Stimulated activated CD4-positive, alpha-beta T cell treated with anti-CD3 and anti-CD28 coated beads, Interleukin-12 subunit alpha, Interleukin-12 subunit beta, amount 100 ng/mL, for 4 hours (primary cell): ENCODE measurements at places on chromosomes 13 and 19.

- no peak for DNase-seq
Measured at GRCh38 chr13:49443357-49443703, 534 bp downstream of the CAB39L start.

- no peak for DNase-seq
Measured at GRCh38 chr13:94800423-94800822, 88.1 kb upstream of the SOX21 start.

DNA sequence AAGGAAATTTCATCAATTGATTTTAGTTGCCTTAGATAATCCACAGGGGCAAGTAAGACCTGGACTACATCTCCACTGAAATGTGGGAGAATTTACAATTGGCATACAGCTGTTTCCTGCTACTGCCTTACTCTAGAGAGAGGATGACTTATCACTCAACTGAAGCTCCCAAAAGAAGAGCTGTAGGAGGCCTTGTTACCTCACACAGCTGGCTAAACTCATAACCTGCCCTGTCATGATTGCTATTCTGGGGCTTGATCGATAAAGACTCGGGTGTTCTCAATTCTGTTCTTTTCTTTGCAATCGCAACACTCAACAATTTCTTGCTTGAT, 1396.4 kb downstream of the EFNB2 start:
- no peak for DNase-seq

DNA sequence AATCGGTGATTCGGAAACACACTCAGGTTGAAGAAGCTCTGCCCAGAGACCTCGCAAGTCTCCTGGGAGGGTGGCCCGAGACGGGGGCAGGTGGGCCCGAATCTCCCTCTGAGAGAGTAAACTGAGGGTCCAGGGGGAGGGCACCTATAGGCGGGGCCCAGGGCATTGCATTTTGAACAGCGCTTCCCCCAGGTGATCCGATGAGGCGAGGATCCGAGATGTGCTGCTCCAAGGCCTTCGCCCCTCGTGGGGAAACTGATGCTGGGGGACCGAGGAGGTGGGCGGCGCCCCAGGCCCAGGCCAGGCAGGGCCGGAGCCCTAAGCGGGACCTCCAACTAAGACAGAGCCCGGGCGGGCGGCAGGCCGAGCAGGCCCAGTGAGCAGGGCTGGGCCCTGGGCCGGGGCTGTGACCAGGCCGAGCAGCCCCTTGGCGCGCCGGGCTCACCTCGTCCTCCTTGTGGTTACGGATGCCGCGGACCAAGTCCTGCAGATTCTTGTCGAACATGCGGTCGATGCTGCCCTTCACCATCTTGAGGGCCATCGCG, 500 bp downstream of the AP3D1 start:
- DNase-seq = no peak

DNA sequence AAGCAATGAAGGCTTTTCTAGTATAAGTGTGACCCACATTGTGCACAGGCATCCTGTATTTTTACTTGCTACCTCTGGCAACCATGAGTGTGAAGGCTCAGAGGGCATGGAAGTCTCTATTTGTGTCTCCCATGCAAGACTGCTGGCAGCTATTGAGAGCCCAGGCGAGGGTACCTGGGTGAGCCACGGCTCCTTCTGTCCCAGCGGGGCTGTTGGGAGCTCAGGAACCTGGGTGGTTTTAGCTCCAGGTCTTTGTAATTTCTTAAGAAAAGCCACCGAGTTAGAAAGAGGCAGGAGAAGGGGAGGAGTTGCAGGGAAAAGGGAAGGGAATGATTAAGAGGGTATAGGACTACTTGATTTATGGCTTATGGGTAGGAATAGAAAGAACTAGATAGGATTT, 190.4 kb upstream of the SOX1 start:
- no peak for DNase-seq

DNA sequence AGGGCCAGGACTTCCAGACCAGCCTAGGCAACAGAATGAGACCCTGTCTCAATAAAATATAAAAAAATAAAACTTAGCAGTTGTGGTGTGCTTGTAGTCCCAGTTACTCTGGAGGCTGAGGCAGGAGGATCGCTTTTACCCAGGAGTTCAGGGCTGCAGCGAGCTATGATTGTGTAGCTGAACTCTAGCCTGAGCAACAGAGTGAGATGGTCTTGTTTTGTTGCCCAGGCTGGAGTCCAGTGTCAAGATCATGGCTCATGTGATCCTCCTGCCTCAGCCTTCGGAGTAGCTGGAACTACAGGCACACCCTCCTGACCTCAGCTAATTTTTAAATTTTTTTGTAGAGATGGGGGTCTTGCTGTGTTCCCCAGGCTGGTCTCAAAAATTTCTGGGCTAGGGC, 4.3 kb upstream of the JUNB start:
- no peak for DNase-seq

DNA sequence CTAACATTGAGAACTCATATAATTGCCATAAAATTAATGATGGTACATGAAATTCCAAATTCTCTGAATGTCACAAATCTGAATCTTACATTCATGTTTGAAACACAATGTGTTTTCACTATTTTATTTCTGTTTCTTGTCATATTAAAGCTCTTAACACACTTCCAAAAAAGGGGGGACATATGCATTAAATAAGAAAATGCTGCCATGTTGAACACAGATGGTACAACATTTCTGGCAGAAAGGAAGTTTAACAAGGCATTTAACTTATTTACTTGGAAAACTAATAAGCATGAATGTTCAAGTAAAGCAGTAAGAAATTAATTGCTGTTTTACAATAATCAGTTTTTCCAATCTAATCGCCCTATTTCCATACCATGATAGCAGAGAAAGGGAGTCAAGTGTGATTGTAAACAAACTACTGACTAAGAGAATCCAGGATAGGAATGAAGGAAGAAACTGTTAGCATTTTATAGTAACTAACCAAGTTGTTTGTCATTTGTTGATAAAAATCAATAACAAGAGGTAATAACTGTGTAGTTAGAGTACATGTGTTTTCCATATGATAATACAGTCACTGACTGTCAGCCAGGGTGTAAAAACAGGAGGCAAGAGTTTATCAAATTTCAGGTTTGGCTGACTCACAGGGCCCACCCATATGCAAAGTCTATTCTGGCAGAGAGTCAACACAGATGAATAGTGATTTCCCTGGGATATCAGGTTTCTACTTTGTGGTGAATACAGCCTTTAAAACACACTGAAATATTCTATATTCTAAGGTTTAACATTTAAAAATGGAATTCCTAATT, 5.7 kb upstream of the FOXO1 start:
- DNase-seq = no peak

GRCh38 chr13:63088226-63088625, 1672.6 kb upstream of the PCDH20 start:
- DNase-seq = no peak

DNA sequence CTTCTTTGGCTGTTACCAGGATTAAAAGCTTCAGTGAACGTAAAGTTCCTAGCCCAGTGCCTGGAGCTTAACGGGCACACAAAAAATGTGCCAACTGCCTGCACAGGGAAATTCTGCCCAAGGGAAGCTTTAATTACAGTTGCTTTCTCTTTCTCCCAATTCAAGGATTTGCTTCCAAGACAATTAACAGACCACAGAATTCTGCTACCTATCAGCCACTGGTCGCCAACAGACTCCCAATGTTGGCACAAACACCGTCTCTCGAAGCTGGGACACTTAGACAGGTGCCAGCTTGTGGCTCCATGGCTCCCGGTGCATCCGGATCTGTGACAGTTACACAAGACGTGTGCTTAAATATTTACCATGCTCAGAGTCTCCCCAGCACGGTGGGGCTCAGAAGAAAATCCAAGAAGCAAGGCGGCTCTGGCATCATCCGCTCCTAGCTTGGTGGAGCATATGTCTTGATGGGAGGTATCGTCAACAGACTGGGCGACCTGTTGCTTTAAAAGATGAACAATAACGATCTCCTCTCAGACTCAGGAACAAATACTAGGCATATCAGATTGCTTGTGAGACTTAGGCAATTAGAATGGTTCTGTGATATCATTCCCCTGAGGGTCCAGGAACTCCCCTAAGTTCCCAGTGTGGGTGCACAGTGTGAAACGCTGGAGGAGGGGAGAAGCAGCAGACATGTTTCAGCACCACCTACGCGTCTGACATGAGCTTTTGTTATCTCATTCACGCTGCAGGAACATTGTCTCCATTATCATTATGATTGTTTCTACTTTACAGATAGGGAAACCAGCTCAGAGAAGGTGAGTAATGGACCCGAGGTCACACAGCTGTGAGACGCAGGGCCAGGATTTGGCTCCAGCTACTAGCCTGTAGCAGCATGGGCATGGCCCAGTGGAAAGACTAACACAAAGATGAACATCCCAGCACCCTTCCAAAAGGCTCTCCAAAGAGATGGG, 61.6 kb downstream of the ALOX5AP start:
- peak; percentile 23 for DNase-seq

- no peak for DNase-seq
Measured at GRCh38 chr19:42278452-42279154, 9.6 kb downstream of the CIC start.

DNA sequence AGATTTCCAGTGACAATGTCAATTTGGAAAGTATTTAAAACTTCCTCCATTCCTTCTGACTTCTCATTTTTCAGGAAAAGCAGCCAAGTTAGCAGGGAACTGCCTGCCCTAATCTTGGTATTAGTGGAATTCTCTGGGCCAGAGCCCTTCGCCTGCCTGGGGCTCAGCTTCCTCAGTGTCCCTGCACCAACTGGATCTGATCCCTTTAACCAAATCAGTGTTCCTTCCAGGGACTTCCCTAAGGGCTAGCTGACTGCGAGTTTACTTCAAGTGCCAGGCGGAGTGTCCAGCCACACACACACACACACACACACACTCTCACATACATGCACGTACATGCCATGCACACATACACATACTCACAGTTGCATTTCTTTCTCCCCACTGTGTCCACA, 20.0 kb downstream of the RAB20 start:
- DNase-seq = no peak

- no peak for DNase-seq
Measured at GRCh38 chr19:5893907-5894703, 9.5 kb downstream of the NDUFA11 start.

- no peak for DNase-seq
Measured at GRCh38 chr13:101594936-101595335, 142.5 kb downstream of the ITGBL1 start.

DNA sequence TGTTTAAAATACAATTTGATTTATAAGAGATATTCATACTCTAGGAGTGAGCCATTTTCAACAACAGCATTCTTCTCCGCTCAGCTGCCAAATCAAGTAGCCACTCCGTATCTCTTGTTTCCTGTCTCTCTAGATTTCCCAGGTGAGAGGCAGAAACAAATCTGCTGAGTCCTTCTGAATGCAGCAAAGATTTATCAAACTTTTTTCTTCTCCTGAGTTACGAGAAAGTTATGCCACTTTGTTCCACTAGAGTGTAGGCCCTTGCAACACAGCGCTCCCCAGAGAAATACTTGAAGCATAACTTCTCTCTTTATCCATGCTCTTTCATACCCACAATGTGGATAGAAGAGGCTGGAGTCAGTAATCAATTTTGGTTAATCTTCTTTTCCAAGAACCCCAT, 1960.8 kb downstream of the OLFM4 start:
- no peak for DNase-seq

- DNase-seq = no peak
Measured at GRCh38 chr19:39417463-39418181, 5.2 kb downstream of the PLEKHG2 start.

DNA sequence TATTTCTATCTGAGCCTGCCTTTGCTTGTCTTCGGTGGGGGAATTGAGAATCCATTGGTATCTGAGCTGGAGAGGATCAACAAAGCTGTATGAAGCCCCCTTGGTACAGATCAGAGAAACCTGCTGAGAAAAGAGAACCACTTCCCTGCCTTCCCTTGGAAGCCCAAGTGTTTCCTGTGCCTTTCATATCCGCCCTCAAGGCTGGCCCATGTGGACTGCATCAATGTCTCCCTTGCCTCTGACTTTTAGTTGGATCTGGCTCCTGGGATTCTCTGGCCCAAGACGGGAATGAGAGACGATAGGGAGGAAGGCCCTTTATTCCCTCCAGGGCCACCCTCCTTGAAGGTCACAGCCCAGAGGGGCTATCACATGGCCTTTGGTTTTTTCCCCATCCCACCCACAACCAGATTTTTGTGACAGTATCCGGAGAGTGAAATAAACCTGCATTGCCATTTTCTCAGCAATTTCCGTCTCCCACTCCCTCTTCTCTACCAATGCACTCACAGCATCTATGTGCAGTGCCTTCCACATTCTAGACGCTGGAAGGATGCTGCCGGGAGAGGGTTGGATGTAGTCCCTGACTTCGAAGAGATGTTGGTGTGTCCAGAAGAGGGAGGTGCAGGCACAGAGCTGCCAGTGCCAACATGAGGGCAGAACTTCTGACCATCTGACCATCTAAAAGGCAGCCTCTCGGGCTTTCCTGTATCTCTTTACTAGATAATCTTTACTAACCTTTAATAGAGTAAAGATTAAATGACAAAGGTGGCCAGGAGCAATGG, 63.8 kb downstream of the KCTD15 start:
- DNase-seq = no peak

GRCh38 chr19:37981785-37982475, 74.9 kb downstream of the SIPA1L3 start:
- DNase-seq = no peak
